Hematopoietic multipotent progenitor cell (in vitro differentiated cells): ENCODE measurements at places on chromosomes 11 and 22. TPM values are rescaled to one million over a fixed set of nuclear protein-coding genes. Genes with fewer than 3 reads are reported as not detected.

- DNase-seq, result peak; percentile 65
These were observed 401.0 kb downstream of the LARGE1 start for GRCh38 chr22:33519071-33519973.

GRCh38 chr11:71198141-71198822 lies 54.1 kb downstream of the SHANK2 start:
- DNase-seq, result no peak

- DNase-seq, result peak; percentile 73
These were observed 684 bp downstream of the TNFRSF13C start for GRCh38 chr22:41925783-41926460.

DNA sequence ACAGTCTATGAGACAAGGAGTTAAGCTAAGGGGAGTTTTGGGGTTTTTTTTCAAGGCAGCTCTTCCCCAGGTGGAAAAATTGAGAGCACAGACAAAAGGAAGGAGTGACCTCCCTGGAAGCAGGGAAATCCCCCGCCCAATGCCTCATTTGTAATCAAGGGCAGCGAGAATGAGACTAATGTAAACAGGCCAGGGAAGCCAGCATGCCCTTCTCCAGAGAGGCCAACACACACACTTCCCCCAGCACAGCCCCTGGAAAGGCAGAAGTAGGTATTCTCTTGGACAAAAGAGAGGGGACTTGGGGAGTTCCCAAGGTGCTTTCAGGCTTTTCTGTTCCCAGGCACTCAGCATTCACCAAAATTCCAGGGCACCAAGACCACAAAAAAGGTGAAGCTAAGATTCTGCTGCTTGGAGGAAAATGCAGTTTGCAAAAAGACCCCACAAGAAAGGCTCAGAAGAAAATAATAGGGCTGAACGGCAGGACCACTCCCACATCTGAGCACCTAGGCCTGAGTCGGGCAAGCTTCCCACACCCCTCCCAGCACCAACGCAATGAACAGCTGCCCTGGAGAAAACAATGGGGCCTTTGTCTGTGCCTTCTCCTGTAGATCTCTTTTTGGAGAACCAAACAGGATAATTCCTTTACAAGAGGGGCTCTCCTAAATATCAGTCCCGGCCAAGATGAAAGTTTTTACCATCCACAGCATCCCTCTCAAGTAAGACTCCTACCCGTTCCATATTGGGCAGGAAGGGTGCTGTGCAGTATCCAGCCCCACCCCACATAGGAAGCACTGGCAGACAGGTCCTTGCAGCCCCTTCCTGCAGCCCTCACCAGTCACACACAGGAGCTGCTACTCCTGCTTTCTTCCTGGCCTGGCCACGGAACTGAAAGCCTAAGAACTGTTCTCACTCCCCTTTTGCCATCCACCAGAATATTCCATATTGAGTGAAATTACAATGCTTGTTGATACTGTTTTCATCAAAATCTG lies 70.7 kb upstream of the AKIP1 start:
- DNase-seq, result no peak

The E2F8 gene
- 0.54 TPM for total RNA-seq

DNA sequence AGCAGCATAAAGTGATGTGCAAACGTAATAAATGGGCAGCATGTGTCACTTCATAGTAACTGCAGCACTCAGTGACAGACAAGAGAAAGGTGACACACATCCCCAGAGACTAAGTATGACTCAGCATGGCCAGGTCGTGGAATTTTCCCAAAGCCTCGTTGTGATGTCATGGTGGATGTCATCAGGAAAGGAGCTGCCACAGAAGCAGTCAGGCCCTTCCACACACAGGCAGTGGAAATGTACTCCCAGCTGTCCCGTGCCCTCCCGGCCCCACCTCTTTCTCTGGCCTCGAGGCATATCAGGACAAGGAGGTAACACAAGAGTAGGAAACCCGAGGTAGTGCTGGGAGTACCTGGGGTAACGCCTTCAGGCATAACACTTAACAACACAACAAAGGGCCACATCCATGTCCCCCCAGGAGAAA lies 8.1 kb downstream of the PC start:
- no peak for DNase-seq
